ENCODE measurements at places on chromosomes 12 and 14.

GRCh38 chr12:16349131-16349460 is 1.7 kb downstream of the MGST1 start:
- DNase-seq: no peak

- DNase-seq: no peak
Measured at GRCh38 chr12:110920324-110920910, at the start of gene MYL2. Gene MYL2, minus strand, starts transcription at chr12:110920579. Its CDS starts 50 bp downstream, at chr12:110920529.

DNA sequence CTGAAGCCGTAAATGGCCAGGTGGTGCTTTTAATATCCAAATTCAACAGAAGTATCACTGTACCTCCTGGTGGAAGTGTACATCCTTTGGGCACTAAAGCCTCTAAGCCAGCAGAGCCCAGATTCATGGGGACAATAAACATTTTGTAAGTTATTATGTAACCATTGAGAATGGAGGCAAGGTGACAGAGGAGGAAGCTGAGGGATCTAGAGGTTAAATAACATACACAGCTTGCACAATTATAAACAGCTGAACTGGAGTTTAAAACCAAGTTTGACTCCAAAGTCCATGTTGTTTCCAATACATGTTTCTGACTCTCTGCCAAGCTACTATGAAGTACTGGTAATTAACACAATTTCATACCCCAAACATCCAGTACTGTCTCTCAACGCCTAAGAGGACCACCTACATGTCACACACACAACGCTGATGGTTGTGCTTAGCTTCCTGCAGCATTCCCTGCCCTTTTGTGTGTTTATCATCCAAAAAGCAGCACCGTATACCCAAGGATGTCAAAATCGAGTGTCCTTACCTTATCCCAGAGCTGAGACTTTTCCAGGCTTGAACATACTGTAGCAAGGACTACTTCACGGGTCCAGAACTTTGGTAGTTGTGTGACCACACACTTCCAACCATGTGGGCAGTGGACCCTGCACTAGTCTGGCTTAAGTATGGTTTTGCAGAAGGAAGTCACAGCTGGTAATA is 41.3 kb downstream of the EGLN3 start:
- DNase-seq: no peak

DNA sequence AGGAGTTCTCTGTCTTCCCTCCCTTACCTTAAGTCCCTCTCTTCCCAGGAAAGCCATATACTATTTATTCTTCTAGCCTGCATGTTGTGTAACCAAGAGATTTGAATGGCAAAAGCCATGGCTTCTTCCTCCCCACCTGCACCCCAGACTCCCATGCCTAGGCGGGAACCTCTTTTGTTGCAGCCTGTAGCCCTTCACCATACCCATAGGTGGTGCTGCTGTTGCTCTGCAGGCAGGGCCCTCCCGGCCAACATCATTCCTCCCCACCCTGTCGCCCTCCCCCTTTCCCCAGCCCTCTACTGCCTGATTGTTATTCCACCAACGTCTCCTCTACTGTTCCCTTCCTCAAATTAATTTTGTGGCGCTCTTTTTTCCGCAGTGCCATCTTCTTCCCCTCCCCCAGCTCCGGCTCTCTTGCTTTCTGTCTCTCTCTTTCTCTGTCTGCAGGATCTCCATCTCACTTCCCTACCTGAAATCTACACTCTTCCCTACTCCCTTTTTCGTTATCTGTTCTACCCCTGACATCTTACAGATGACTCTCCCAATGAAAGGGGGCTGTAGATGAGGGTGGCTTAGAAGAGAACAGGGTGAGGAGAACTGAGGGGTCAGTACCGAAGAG is 13.8 kb downstream of the NGDN start:
- no peak for DNase-seq

DNA sequence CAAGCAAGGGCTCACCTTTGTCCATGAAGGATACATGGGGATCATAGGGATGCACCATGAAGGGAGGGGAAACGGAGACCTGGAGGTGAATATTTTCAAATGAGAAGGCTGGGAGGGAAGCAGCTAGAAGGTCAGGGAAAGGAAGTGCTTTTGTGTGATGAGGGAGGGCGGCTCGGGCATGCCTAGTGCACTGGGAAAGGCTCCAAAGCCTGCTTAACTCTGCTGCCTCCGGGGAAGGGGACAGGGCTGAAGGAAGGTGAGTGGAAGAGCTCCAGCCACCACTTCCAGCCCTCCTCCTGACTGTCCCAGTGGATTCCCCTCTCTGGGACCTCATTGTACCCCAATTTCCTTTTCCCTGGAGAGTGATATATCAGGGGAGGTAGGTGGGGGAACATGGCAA is 149.4 kb upstream of the PRMT8 start:
- DNase-seq: no peak

DNA sequence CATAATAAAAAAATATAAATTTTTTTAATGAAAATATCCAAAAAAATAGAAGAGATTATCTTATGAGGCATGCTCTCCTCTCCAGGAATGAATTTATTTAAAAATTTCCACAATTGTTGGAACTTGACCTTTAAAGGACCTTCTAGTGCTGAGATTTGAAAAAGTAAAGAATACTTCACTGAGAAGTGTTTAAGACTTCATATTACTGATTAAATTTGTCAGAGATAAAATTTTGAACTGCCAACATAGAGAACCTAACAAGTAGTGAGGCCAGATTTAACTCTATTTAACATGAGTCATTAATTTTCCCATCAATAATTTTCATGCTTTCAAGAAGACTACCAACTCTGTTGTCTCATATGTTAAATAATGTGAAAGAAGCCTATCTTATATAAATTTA is 14.5 kb downstream of the CAPRIN2 start:
- DNase-seq: no peak

- no peak for DNase-seq
Measured at GRCh38 chr14:69096781-69097475, 56.0 kb downstream of the DCAF5 start.

DNA sequence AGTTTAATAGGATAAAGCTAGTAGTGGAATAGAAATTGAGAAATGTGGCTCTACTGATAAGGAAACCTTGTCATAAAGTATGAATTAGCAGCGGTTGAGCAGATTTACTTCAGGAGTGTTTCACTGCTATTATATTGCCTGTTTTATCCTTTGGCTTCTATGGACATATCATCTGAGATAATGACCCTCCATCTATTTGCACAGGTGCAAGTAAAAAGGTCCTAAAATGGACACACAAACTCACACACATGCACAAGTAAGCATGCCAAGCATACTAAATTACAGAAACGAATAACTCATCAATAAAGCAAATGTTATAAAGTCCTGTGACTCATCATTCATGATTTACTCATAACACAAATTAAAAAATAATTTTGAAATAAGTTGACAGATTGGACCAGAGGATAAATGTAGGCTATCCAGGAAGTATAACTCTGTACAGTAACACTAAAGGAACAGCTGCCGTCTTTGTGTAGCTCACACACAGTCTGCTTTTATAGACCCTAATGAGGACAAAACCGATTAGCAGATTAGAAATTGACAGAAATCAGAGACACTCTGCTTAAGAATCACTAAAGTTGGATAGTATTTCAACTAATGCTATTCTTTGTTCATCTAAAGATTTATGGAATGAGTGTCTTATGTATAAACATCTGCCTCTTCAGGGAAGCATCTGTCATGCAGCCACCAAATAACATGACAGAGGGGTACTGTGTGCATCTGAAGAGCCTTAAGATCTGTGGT is 73.9 kb downstream of the SYT1 start:
- no peak for DNase-seq

DNA sequence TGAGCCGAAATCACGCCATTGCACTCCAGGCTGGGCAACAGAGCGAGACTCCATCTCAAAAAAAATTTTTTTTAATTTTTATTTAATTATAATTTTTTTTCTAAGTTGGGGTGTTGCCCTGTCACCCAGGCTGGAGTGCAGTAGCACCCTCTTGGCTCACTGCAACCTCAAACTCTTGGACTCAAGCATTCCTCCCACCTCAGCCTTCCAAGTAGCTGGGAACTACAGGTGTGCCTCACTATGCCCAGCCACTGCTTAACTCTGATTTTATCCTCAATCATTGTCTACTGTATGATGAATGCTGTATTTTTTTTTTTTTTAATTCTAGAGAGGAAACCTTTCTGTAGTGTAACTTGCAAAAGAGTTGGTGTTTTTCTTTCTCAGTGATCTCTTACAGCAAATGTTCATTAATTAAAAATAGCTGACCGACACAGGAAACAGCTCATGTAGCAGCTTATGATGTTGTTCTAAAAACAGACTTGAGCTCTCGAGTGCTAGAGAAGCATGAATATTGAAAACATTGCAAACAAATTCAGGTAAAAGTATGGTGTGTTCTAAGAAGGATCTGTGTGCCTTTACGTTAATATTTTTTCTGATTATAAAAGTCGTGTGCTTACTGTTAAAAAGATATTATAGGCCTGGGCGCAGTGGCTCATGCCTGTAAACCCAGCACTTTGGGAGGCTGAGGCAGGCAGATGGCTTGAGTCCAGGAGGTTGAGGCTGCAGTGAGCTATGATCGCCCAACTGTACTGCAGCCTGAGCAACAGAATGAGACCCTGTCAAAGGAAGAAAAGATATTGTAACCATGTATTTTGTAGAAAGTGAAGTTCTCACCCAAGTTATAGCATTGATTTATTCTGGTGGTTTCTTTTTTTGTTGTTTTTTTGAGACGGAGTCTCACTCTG is 68.9 kb downstream of the FGD4 start:
- no peak for DNase-seq

DNA sequence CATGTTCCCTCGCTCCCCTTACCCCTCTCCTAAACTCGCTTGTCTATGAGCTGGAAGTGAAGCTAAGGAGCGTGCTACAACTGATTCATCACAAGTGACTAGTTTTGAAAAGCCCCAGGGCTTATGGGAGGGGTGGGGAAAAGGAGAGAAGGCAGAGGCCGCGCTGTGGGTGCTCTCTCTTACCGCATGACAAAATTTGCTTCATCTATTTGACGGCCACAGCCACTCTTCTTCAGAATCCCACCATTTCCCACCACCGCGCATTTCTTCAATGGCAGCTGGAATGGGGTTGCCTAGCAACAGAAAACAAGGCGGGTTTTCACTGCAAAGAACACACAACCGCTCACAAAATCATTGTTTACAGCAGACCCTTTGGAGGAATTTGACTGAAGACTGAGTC is 79.4 kb downstream of the ST8SIA1 start:
- no peak for DNase-seq

GRCh38 chr12:70783455-70783854 is 137.1 kb downstream of the PTPRR start:
- no peak for DNase-seq

GRCh38 chr14:96894966-96895365 is 97.8 kb downstream of the VRK1 start:
- DNase-seq: no peak

GRCh38 chr14:30988509-30988908 is 36.9 kb upstream of the AP4S1 start:
- DNase-seq: no peak

- DNase-seq: no peak
Measured at GRCh38 chr12:99618657-99619056, 28.9 kb upstream of the GARIN6 start.

- peak; percentile 96 for DNase-seq
Measured at GRCh38 chr12:120116792-120117651, 469 bp upstream of the RAB35 start.

DNA sequence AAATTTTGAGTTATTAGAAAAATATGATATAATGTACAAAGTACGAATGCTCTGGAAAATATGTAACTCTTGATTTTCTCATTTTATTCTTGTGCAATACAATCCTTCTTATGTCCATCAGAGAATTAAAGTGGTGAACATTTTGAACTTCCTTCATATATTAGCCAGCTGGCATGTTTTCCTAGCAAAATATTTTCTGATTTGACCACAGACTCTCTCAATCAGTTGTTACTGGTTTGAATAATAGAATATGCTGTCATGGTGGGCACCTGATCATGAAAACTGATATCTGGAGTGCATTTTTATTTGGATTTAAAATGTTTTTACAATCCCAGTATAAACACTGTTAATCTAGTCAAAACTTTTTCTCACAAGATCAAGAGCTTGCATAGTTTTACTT is 24.2 kb downstream of the PARPBP start:
- DNase-seq: no peak

DNA sequence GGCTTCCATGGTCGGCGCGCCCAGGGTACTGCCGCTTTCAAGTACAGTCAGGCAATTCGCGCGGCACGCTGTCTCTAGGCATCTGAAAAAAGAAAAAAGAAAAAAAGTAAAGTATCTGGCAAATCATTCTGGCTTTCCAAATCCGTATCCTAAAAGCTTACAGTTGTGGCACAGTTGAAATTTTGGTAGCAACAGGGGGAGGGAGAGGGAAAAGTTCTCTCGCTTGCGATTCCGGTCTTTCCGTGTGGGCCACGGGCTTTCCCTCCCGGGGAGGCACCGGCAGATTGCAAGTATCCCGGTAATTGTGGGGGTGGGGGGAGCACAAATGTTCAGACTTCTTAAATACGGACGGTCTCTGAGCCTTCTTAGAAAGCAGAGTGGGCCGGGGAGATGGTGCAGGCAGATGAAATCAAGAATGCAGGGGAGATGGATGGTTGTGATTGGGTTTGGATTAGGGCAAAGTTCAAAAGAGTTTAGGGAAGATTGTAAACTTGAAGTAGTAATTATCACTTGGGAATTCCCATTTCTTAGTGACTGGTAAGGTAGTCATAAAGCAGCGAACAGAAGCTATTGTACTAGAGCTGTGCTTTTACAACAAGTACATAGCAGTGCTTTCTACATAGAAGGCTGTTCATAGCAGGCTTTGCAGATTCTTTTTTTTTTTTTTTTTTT is 1.2 kb downstream of the SOCS2 start:
- DNase-seq: no peak

- no peak for DNase-seq
Measured at GRCh38 chr14:64573109-64573508, 23.3 kb downstream of the PPP1R36 start.

DNA sequence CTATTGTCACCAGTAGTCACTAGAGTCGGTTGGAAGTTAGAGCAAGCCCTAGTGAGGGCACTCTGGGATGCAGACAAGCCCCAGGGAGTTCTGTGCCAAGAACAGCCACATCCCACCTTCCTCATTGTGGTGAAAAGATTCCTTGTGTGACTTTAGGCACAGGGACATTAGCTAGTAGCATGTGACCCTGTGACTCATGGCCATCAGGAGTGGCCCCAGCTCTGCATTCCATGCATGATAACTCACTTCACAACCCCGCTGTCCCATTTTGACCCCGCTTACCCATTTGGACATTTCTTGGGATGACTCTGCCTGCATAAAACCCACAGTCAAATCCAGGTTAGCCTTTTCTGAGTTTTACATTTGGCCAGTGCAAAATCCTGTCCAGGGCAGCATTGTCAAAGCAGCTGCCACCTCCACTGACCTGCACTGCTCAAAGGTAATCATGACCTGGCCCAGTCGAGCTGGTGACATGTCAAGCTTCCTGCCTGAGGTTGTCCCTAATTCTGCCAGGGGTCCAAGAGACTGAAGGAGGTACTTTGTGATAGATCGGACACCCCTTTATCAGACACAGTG is 430.5 kb downstream of the DPF3 start:
- DNase-seq: no peak

GRCh38 chr14:52076334-52076733 is 7.5 kb upstream of the NID2 start:
- no peak for DNase-seq

DNA sequence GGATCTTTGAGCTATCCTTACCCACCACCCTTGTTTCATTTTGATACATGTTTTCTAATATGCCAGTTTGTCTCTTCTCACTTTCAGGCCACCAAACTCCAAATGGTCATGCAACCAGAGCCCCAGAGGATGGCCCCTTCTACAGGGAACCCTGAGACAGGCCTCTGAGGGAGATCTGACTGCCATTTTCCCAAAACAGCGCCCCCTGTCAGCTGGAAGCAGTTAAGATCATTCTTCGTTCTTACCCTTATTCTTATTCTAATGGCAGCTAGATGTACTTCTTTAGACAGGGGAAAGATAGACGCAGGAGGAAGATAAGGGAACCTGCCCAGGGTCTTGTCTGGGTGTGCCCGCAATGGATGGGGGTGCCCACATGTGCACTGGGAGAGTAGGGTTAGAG is 38.4 kb downstream of the C12orf56 start:
- DNase-seq: no peak

All from stimulated activated CD8-positive, alpha-beta memory T cell treated with anti-CD3 and anti-CD28 coated beads, Interleukin-4, amount 100 ng/mL, for 1 hour (primary cell).